ENCODE measurements at places on chromosomes 16 and 17.

DNA sequence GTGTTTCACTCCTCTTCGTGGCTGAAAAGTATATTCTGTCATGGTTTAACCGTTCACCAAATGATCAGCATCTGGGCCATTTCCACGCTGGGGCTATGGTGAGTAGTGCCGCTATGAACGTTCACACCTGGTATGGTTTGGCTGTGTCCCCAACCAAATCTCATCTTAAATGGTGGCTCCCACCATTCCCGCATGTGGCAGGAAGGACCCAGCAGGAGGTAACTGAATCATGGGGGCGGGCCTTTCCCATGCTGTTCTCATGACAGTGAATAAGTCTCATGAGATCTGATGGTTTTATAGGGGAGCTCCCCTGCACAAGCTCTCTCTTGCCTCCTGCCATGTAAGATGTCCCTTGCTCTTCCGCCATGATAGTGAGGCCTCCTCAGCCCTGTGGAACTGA, 45.7 kb upstream of the ZNF469 start:
- no peak for DNase-seq

GRCh38 chr17:77070888-77071279, 69.9 kb upstream of the SEC14L1 start:
- no peak for DNase-seq

DNA sequence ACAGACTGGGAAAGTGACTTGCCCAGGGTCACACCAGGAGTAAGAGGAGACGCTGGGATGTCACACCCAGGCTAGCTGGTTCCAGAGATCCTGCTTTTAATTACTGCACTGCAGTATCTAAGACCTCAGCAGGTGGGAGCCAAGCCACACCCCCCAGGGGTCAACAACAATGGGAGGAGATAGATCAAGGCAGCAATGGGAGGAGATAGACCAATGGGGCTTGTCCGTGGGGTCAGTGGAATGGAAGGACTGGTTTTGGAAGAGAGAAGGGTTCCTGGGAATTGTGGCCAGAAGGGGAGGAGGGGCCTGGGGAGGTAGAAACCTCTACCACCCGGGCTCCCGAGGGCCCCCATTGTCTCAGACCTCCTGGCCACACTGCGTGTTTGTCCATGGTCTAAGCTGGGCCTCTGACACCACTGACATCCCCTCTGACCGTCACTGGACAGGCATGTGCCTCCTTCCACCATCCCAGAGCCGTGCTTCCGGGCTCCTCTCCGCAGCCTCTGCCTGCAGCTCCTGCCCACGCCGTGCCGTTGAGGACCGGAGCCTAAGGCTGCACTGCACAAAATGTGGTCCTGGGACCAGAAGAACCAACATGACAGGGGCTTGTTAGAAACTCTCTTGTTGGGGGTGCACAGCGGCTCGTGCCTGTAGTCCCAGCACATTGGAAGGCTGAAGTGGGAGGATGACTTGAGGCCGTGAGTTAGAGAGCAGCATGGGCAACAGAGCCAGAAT, 69.8 kb upstream of the RPH3AL start:
- DNase-seq = no peak

GRCh38 chr17:57033296-57033695, 51.8 kb upstream of the AKAP1 start:
- no peak for DNase-seq

GRCh38 chr17:82237083-82237745, 8.4 kb downstream of the SLC16A3 start:
- no peak for DNase-seq

- DNase-seq = no peak
These were observed 9.8 kb upstream of the TNRC6C start for GRCh38 chr17:77948690-77949114.

GRCh38 chr16:67796099-67796718, 10.2 kb downstream of the RANBP10 start:
- DNase-seq = no peak

DNA sequence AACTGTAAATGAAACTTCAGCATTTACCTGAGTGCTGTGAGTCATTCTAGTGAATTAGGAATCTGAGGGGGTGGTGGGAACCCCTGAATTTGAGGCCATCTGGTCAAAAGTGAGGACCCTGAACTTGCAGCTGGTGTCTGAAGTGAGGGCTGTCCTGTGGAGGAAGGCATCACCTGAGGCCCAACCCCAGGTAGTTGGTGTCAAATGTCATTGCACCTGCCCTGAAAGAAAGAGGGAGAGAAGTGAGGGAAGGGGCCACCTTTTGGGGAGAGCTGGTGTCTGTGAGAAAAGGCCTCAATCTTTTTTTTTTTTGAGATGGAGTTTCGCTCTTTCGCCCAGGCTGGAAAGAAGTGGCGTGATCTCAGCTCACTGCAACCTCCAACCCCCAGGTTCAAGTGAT, 12.5 kb upstream of the PRPSAP1 start:
- DNase-seq = no peak

DNA sequence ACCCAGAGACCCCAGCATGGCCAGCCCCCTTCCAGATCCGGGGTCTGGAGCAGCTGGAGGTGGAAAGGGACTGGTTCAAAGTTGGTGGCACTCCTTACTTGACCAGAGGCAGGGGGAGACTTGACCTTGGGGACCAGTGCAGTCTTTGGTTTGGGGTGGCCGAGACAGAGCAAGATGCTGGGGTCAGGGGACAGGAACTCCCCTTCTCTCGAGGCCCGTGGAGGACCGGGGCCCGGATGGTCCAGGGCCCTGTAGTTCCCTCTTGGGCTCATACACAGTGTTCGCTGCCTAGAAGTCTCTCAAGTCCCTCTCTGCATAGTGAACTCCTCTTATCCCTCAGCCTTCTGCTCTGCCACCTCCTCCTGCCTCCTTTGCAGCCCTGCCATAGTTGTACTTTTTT, 601 bp upstream of the PRSS33 start:
- no peak for DNase-seq

- no peak for DNase-seq
These were observed 4.9 kb downstream of the MYLK3 start for GRCh38 chr16:46743232-46743719.

DNA sequence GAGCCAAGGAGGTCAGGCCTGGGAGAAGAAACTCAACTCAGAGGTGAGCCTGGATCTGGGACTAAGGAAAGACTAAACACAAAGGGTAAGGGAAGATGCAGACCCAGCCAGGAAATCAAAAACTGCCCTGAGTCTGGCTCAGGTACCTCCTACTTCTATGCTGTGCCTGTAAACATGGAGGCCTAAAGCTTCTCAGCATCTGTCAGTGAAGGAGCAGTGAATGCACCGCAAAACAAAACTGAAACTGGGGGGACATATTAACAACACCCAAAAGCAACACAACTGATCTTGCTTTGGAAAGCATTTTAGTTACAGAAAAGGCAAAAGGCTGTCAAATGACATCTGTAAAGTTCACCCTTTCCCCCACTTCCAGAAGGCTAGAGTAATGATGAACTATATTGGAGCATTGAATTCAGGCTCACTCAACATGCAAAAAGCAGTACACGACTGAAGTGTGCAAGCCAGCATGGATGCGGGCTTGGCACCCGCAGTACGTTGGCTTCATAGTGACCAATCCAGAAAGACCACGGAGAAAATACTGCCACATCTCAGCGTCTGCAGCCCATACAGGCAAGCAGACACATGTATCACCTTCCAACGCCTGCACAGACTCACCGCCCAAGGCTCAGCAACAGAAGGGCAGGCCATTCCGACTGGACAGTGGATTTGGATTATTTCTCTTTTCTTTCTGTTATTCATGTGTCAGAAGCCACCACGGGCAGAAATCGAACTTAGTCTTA, 3.8 kb downstream of the TBC1D16 start:
- no peak for DNase-seq

- no peak for DNase-seq
These were observed 23.8 kb downstream of the MRM1 start for GRCh38 chr17:36625188-36625587.

DNA sequence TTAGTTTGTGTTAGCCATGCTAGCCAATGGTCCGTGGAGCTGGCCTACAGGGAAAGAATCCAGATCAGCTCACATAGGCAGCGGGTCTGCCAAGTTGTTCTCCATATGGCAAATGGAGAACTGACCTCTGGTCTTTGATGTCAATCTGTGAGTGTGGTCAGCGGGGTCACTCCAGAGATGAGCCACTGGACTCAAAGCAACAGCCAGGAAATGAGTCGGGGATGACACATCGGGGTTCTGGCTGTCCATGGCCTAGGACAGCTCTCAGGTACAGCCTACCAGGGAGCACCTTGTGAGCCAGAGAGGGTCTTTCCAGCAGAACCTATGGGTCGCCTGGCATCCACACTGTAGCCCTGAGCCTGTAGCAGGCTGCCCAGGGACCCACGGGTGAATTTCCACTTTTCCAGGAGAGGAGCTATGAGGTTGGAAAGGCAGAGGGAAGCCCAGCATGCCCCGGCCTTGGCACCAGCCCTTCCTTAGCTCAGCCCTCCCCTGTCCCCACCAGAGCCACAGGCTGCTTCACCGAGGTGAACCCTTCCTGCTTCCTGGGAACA, 203.0 kb upstream of the TNRC6C start:
- no peak for DNase-seq

- no peak for DNase-seq
These were observed 15.4 kb downstream of the PIGL start for GRCh38 chr17:16232391-16232790.

GRCh38 chr16:87075319-87075860, 241.8 kb downstream of the C16orf95 start:
- DNase-seq = no peak

All from CD4-positive, alpha-beta T cell treated with Interleukin-2 at 100 ng/mL for 4 hours (primary cell).